ENCODE measurements at places on chromosomes 7 and 10.

DNA sequence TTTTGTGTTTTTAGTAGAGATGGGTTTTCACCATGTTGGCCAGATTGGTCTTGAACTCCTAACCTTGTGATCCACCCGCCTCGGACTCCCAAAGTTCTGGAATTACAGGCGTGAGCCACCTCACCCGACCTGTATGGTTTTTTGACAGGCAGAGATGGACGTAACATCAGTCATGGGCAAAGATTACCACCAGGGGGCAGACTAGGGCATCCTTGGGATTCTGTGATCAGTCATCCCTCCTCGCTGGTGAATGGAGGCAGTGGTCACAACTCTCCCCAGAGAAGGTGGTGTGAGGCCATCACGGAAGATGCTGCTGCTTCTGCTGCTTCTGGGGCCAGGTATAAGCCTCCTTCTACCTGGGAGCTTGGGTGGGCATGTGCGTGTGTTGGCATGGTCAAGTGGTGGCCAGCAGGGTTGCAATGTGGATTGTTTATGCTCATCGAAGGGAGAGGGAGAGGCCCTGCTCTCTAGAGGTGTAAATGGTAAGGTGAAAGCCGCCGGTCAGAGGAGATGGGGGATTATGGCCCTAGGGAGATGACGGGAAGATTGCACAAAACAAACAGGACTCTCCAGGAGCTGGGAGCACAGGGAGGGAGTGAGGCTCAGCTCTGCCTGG, 122.7 kb upstream of the PRSS1 start:
- DNase-seq, result no peak

GRCh38 chr7:75814407-75814947, 871 bp upstream of the CCL24 start:
- DNase-seq, result no peak

DNA sequence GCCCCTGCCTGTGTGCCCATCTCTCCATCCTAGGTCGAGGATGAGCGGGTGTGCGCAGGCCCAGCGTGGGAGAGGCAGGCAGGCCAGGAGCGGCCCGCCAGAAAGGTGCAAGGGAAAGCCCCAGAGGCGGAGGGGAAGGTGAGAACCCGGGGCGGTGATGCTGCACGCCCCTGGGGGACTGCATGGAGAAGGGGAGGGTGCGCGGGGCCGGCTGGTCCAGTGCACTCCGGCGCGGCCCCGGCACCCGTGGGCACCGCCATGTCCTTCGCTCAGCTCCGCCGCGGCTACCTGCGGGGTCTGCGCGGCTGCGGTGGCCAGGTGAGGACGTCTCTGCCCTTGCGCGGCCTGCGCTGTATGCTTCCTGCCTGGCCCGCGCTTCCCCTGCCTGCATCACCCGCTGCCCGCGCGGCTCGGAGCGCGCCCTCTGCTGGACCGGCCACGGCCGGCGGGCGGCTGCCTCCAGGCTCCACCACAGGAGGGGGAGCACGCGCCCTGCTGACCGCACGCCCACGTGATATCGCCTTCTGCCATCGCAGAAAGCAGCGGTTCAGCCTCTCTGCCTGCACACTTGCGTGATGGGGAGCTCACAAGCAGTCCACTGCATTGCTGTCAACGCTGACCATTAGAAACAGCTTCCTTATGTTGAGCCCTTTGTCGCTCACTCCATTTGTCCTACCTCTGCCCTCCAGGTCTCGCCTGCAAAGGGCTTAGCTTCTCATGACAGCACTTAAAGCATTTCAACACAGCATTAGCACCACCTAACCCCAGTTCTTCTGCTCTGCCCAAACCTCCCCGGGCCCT, 73.9 kb downstream of the CXCL12 start:
- peak; percentile 45 for DNase-seq

GRCh38 chr10:18505456-18506118, 145.8 kb downstream of the NSUN6 start:
- no peak for DNase-seq

GRCh38 chr10:117260084-117260483, 19.2 kb downstream of the SLC18A2 start:
- no peak for DNase-seq

DNA sequence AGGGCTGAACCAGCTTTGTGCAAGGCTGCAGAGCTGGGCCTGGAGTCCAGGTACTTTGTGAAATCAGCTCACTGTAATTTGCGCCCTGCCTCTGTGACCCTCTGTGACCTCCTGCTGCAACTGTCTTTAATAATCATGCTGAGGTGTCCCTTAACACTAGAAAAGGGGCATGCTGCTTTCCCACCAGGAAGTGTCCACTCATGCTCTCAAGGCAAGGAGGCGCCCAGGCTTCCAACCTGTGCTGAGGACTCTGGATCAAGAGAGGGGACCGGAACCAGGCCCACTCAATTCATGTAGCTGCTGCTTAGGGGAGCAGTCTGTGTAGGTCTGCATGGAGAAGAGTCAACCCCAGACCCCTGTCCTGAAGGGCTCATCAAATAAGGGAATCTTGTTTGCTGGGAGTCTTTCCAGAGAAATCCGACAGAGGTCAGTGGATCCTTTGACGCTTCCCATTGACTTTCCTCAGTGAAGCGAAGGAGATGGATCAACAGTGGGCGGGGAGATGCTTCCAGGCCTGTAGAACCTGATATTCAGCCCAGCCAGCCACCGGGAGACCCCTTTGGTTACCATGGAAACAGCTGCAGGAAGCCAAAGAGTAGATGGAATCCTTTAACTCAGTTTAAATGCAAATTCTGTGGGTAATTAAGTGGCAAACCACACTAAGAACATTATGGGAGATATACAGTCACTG, 945.9 kb downstream of the GRID1 start:
- no peak for DNase-seq

DNA sequence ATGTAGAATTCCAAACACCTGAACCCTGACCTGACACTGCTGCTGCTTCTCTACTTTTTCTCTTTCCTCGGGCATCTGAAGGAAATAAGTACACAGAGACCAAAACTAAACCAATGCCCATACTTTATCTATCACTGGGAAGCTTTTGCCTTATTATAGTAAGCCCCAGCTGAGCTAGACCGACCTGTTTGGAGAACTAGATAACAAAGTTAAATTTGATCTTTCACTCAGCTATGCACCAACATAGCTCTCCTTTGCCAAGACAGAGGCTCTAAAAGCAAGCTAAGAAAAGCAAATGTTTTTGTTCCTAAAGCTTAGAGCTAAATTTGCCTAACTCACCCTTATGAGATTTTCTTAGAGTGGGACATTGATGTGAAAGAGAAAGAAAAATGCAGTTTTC, 39.1 kb downstream of the NHLRC2 start:
- DNase-seq, result no peak

DNA sequence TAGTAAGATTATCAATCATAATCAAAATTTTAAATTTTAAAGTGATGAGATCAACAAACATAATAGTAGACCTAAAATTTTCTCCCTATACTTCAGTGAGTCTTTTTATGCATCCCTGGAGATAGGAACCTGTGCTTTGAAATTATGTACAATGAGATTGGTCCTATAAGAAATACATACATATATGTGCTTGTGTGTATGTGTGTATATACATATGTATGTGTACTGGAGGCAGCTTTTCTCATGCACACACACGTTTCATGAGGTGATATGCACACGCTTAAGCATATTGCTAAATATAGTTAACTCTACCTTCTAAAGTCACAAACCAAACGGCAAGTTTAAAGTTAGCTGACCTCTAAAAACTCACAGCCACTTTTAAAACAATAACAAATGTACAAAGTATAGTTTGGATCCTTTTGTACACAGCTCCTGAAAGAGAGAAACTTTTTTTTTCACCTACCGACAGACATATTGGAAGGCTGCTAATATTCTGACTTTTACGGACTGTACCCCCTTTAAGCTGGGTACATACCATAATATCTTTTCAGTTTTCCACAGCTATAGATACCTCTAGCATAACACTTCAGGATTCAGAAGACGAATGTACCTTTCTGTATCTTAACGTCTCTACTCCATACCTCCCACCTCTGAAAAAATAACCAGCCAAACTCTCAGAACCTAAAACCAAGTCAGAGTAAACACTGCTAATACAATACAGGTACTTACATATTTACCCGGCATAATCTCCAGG, 3.3 kb downstream of the ITGB1 start:
- DNase-seq, result no peak

GRCh38 chr7:114783508-114783907, 138.4 kb upstream of the MDFIC start:
- no peak for DNase-seq

DNA sequence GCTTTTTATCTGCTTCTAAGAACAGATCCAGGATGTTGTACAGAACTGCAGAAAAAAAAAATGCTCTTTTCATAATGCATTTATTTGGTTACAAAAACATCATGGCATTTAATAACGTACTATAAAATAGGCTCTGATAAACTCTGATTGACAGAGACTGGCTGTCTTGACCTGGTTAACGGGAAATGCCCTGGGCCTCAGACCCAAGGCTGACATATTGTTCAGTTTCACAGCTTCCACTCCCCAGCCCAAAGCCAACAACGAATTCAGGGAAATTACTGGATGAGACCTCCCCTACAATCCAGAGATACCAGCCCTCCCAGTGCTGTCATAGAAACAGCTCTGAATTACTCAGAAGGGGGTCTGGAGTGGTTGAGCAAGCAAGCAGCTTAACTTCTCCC, 260.1 kb downstream of the CREB5 start:
- DNase-seq, result no peak

DNA sequence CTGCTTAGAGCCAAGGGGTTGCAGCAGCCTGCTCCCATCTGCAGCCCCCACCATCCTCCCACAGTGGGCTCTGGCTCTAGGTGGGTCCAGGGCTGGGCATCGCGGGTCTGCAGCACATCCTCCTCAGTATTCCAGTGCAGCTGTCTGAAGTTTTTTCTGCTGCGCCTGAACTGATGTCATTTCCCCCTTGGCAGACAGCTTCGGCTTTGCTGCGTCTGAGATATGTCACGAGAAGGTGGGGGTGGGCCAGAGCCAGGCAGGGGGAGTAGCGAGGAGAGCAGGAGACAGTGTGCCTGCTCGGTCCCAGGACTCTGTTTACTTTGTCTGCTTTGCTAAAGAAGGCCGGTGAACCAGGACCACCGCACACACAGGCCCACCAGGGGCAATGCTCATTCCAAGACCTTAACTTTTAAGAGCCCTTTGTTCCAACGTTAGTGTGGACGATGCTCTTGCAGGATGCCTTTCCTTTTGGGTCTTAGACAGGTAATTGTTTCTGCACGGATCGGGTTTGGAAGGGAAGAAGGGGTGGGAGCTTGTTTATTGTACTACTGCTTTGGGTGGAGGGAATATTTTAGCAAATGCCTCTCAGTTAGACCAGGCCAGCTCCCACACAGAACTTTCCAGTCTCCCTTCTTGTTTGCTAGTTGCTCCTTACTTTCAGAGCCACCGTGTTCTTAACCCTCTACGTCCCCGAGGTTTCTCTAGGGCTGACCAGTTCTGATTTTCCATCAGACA, 32.4 kb downstream of the WBP1L start:
- DNase-seq, result peak; percentile 82

- DNase-seq, result no peak
Observed at GRCh38 chr10:103941801-103942200, 23.8 kb upstream of the STN1 start.

- peak; percentile 6 for DNase-seq
Observed at GRCh38 chr7:147771344-147771743, 819.2 kb upstream of the C7orf33 start.

GRCh38 chr7:88202278-88202677, 17.6 kb downstream of the SRI start:
- DNase-seq, result no peak

- DNase-seq, result no peak
Observed at GRCh38 chr7:22697876-22698606, 29.0 kb upstream of the IL6 start.

- peak; percentile 55 for DNase-seq
Observed at GRCh38 chr10:22693371-22693784, 21.0 kb downstream of the PIP4K2A start.

GRCh38 chr7:45052011-45052410, 36.8 kb downstream of the NACAD start:
- DNase-seq, result no peak

DNA sequence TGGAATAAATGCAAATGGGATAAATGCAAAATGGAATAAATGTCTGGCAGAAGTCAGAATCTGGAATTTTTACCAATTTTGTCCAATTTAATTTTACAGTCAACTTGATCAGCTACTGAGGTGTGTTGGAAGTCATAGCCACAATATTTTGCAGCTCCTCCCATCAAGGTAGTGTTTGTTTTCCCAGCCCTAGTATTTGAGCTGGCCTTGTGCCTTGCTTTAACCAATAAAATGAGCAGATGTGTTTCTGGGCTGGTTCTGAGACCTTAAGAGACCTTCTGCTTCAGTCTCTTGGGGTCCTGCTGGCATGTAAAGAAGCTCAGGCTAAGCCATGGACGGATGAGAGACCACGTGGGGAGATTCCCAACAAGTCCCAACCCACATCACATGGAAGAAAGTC, 42.7 kb upstream of the RSBN1L start:
- DNase-seq, result no peak

- no peak for DNase-seq
Observed at GRCh38 chr7:4093483-4093882, 588.6 kb upstream of the FOXK1 start.

- DNase-seq, result no peak
Observed at GRCh38 chr7:33612442-33612841, 292.9 kb upstream of the BMPER start.

GRCh38 chr7:11985971-11986370, 154.0 kb upstream of the THSD7A start:
- no peak for DNase-seq

GRCh38 chr7:121023194-121023593, 34.7 kb downstream of the CPED1 start:
- no peak for DNase-seq

- peak; percentile 69 for DNase-seq
Observed at GRCh38 chr7:112400141-112400540, 50.1 kb upstream of the IFRD1 start.

DNA sequence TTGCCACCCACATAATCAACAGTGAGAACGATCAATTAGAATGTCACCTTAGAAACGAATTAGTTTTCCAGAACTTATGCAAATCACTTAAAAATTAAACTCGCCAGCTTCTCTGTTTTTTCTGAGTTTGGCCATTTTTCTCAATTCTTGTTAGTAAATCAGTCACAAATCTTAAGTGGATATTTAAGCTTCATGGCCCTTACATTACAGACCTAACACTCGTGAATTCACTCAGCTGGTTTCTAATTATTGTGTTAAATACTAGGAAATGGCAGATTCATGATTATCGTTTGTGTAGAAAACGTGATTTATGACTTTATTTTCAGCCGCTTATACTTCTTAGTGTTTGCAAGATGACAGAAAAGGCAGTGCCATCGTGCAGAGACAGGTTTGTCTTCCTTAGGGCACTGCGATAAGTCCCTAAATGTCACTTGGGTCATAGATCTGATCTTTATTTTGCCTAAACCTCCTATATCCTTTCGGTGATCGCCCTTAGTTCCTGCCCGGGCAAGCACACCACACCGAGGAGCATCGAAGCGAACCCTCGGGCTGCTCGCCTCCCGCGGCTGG, 587 bp upstream of the CELF2 start:
- DNase-seq, result no peak

- no peak for DNase-seq
Observed at GRCh38 chr10:34637418-34637911, 177.6 kb downstream of the PARD3 start.

DNA sequence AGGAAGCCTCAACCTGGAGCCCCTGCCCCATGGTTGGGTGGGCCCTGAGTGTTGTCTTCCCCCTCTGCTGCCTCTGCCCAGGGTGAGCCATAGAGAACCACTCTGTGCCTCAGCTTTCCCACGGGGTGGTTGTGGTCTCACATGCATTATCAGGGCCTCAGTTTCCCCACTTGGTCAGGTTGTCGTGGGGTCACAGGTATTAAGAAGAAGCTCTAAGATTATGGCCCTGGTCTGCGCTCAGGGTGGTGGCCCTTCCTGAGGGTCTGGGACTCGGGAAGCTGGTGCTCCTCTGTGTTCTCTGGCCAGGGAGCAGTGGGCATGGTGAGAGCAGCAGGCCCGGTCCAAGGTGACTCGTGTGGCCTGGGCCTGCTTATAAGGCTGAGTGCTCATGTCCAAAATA, 17.8 kb downstream of the LRRC27 start:
- no peak for DNase-seq

Measured in skeletal muscle cell (primary cell).